ENCODE measurements at places on chromosomes 7 and 10.

DNA sequence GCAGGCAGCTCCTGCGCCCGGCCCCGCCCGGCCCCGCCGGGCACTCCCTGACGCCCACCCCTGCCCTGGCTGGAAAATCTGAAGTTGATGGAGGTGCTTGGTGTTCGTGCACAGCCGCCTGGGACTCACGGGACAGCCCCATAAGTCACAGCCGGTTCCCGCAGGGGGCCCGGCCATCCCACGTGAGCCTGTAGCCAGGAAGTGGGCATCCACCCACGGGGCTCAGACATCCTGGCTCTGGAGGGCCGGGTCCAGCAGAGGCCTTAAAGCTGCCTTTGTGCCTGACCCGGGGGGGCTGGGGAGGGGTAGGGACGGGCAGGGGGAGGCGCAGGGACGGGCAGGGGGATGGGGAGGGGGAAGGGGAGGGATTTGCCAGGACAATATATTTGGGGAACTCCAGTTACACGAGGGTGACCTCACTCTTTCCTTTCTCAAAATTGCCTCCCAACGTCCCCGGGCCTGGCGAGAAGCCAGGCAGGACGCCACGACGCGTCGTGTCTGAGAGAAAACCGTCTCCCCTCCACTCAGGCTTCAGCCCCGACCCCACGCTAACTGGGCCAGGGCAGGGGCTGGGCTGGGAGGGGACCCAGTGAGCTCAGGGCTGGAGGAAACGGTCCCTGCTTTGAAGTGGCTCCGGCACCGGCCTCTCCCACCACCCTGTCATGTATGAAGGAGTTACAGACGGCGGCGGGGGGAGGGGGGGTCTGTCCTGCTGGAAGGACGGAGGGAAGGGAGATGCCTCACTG is 82.1 kb upstream of the PDGFA start:
- DNase-seq: no peak

DNA sequence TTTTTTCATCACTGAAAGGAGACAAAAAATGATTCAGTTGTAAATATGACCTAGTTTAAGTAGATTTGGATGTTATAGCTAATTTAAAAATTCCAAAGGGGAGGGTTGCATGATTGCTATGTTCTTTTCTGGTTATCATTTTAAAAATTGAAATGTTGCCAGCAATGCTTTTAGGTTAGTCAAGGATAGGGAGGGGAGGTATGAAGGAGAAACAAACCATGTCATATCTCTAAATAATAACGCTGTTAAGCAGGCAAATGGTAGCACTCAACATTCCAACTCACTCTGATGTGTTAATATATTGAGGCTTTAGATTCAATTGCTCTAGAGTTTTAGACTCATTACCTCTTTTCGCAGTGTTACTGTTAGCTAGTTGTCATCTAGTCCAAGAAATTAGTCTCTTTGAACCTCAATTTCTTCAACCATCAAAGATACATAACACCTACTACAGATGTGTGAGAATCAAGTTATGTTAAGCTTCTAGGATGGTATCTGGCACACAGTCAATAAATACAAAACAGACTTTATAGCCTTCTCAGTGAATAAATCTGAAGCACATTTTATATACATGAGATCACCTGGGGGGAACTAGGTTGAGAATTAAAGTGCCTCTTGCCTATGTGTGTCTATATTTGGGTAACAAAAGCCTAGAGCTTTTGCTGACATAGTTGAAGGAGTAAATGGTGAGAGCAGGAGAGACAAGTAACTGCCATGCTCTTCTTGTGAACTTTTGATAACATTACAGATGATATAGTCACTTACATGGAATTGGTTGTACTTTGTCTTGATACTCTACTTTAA is 124.9 kb downstream of the CSTF2T start:
- no peak for DNase-seq

GRCh38 chr10:72310636-72311035 is 36.9 kb downstream of the DDIT4 start:
- DNase-seq: no peak

DNA sequence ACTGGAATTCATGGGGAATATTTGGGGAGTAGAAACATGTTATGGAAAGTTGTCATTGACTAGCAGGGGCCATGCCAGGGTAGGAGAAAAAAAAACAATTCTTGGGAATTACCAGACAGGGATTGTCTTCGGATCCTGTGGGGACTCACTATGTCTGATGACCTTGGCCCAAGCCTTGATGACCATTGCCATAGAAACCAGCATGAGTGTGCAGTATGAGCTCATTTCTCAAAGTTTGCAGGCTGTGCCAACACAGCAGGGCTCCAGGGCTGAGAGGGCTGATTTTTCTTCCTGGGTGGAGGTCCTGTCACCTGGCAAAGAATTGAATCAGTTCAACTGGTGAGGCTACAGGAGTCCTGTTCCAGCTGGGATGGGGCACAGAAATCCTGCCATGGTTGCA is 198.3 kb downstream of the ADRA2A start:
- no peak for DNase-seq

Data from ecto neural progenitor cell (in vitro differentiated cells).